ENCODE measurements at places on chromosomes 6 and 20. TPM values are rescaled to one million over a fixed set of nuclear protein-coding genes. Genes with fewer than 3 reads are reported as not detected.

Gene RBM24
- 0.62 TPM for total RNA-seq

DNA sequence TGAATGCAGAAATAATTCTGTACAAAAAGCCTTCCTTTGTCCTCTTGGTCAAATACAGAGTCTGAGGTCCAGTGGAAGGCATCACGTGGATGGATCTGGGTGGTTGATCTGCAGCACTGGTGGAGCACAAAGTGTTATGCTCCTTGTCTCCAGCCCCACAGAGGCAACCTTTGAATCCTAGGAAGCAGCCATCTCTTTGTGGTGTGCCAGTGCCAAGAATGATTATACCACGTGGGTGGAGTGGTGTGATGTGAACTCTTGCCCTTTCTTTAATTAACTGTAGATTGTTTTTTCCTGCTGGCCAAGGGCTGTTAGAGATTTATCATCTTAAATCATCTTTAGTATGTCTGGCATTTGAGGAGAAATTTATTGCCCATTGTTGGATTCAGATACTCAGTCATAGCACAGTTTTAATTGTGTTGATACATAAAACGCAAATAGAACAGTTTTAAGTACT, 31.1 kb downstream of the NCOA7 start:
- no peak for DNase-seq

- no peak for DNase-seq
Measured at GRCh38 chr6:160929831-160930230, 61.7 kb upstream of the MAP3K4 start.

GRCh38 chr20:2914160-2914559, 40.9 kb downstream of the PTPRA start:
- DNase-seq, result no peak

GRCh38 chr6:113907102-113907815, 50.1 kb downstream of the MARCKS start:
- DNase-seq, result no peak

DNA sequence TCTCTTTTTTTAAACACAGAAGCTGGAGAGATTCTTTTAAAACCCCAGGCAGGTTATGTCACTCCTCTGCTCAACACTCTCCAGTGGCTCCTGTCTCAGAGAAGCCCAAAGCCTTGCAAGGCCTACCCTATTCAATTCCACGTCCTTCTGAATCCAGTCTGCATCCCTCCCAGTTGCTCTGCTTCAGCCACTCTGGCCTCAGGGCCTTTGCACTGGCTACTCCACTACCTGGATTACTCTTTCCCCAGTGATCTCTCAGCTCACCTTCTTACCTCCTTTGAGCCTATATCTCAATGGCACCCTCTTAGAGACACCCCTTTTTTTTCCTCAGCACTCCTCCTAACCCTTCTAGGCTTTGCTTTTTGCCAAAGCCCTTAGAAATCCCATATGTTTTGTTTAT, 185.8 kb downstream of the CLIC5 start:
- DNase-seq, result no peak

- DNase-seq, result no peak
Measured at GRCh38 chr6:159761129-159761872, 544 bp upstream of the ACAT2 start.

DNA sequence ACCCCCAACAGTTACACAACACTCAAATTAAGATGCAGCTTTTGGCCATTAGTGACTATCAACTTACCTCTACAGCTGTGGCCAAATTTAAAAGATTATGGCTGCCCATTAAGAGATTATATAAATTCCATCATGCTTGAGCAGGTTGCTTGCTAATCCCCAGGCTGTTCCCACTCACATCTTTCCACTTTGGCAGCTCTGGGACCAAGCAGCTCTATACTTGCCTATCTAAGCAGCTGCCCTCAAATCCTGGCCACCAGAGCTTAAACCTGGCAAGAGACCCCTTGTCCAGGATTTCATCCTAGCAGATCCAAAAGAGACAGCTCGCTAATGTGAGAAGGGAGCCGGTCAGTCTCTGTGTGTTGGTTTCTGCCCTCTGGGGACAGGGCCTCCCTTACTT, 127.9 kb downstream of the SLC23A2 start:
- DNase-seq, result no peak

GRCh38 chr6:25193460-25194171, 85.6 kb upstream of the CARMIL1 start:
- no peak for DNase-seq

- no peak for DNase-seq
Measured at GRCh38 chr6:6688951-6689350, 100.4 kb downstream of the LY86 start.

GRCh38 chr20:59603176-59603575, 1.2 kb upstream of the PHACTR3 start:
- no peak for DNase-seq
